ENCODE measurements at places on chromosomes 5 and 9.

DNA sequence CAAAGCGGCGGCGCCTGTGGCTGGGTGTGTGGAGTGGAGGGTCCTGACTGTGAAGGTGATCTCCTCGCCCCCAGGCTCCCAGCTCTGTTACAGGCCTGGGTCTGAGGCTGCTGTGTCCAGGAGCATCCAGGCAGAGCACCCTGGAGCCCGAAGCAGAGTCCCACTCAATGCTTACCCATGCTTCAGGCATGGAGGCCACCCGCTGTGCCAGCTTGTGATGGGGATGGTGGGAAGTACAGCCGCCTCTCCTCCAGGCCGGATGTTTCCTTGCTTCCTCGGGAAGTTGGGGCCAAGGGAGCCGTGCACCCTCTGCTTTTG is 255.9 kb upstream of the IRX1 start:
- DNase-seq: no peak

- DNase-seq: no peak
These were observed 107.5 kb upstream of the TLR4 start for GRCh38 chr9:117596678-117597077.

- DNase-seq: no peak
These were observed 143.4 kb upstream of the KLF9 start for GRCh38 chr9:70557661-70558369.

- no peak for DNase-seq
These were observed 233.1 kb downstream of the IRX1 start for GRCh38 chr5:3828761-3829160.

GRCh38 chr5:160312134-160312959 is at the start of gene CCNJL:
Gene CCNJL, minus strand, starts transcription at chr5:160312564. Its CDS starts 641 bp downstream, at chr5:160311923.
- DNase-seq: no peak

DNA sequence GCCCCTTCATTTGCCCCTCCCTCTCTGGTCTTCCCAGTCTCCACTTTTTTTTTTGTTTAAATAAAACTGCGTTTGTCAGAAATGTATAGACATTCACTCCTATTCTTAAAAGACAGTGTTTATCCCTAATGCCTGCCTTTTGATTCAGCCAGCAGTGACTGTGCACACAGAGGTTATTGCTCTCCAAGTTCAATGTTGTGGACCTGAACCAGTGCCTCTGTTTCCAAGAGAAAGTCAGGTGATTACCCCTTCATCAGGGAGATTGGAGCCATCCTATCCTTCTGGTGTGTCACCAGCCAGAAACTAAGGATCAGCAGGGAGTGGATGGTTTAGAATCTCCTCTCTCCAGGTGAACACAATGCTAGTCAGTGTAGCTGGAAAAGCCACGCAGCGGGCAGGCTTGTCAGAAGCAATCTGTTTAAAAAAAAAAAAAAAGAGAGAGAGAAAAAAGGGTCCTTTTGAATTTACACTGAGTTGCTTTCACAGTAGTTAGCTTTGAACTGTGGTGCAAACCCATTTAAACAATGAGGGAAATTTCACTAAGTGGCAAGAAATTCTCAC is 167.5 kb upstream of the DMRT1 start:
- DNase-seq: no peak

DNA sequence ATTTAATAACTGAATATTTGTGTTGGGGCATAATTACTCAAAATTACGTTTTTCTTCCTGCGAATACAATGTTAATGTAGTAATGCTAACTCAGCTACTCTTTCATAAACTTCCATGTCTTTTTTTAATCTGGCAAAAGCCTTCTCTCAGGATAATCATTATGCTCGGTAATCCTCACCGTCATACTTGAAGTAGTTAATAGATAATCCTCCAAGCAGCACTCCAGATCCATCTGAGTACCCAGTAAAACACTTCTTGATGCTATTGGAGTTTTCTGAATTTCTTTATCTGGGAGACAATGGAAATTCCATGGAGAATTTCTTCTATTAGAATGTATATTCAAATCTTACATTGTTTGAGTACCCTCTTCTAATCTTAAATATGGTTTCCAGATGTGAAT is 34.3 kb downstream of the PARP8 start:
- DNase-seq: no peak

GRCh38 chr5:151156507-151157420 is 815 bp downstream of the ANXA6 start:
- no peak for DNase-seq

GRCh38 chr9:20357037-20357432 is 265.3 kb downstream of the MLLT3 start:
- no peak for DNase-seq

DNA sequence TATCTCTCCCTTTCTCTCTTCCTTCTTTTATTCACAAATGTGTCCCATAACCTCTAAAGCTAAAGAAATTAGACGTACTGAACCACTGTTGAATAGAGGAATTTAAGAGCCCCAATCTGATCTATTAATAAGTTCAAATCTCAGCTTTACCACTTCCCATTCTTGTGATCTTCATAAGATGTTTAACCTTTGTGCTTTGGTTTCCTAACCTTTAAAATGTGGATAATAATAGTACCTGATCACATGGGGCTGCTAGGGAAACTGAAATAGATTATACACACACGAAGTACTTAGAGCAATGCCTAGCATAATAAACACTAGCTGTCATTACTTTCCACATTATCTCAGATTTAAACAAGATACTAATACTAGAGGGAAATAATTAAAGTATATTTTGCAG is 324.3 kb upstream of the SEMA6A start:
- DNase-seq: no peak

DNA sequence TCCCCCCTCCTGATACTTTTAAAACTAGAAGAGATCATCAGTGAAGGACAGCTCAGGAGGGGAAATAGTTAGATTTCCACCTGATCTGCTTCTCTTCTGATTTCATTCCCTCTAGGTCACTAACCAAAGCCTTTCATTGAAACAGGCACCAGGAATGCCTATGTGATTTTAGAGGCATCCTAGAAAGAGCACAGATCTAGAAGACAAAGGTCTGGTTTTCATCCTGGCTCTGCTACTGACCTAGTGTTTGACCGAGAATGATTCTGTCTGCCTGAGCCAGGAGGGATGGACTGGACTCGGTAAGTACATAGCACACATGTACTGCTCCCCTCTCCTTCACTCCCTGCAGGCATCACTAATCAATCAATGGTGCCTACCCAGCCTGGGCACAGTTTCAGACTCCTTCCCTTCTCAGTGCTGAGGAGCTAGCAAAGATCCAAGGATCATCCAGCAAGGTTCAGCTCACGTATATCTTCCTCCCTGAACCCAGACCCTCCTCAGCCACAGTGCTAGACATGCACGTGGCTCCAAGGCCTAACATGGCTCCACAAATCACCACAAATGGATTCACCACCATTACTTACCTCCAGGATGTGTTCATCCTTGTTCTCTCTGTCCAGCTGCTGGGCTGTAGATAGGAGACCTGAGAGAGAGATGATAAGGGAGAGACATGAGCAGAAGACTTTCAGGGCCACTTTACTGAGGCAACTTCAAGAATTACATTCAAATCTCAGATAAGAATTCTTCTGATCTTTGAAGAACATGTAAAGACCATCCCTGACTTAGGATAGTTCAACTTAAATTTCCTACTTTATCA is 35.2 kb downstream of the FAT2 start:
- no peak for DNase-seq

DNA sequence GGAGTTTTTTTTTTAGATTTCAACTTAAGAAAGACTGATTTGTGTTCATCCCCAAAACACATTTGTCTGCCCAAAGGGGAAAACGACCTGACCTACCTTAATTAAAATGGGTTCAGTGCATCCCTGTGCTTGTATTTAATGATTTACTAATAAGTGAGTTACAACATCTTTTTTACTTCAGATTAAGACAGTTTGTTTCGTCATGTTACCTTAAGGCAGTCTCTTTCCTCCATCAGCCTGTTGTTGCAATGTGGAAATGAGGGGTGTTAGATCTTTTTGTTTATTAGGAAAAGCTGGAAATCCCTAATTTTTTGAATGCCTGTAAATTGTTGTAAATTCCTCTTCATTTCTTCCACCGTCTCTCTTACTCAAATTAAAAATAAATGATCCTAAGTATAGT is 177.5 kb downstream of the GDNF start:
- DNase-seq: no peak

DNA sequence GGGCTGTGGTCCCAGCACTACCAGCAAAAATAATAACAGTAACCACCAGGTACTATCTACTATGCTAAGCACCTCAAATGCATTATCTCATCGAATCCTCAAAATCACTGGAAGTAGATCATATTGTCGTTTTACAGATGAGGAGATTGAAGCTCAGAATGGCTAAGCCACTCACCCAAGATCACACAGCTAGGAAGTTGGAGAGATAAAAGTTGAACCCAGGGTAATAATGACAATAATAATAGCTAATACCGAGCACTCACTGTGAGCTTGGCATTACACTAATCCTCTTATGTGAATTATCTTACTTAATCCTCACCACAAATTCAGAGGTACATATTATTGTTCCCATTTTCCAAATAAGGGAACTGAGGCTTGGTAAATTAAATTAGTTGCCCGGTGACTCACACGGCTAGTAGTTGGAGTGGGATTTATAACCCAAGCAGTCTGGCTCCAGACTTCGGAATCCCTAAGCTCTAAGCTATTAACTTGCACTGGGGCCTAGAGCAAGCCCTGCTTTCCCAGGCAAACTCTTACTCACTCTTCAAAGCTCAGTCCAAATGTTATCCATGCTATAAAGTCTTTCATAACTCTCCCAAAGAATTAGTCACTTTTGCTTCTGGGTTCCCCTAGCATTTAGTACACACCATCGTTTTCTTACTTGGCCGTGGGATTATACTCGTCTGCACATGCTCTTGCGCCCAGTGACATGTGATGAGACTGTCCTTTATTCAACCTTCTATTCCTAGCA is 3.8 kb downstream of the ARSI start:
- DNase-seq: no peak

DNA sequence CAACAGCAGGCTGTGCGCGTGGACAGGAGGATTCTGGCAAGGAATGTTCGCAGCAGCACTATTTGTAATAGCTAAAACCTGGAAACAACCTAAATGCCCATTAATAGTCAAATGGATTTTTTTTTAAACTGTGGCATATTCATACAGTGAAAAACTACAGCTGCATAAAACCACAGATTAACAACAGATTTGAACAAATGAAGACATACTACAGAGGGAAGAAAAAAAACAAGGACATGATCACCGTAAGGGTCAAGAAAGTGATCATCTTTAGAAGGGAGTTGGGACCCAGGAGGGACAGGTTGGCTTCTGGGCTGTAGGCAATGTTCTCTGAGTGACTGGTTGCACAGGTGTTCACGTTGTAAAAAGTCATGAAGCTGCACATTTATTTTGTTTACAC is 1.2 kb upstream of the TMOD1 start:
- DNase-seq: no peak

- no peak for DNase-seq
These were observed 25.9 kb upstream of the PIK3R1 start for GRCh38 chr5:68189613-68190012.

DNA sequence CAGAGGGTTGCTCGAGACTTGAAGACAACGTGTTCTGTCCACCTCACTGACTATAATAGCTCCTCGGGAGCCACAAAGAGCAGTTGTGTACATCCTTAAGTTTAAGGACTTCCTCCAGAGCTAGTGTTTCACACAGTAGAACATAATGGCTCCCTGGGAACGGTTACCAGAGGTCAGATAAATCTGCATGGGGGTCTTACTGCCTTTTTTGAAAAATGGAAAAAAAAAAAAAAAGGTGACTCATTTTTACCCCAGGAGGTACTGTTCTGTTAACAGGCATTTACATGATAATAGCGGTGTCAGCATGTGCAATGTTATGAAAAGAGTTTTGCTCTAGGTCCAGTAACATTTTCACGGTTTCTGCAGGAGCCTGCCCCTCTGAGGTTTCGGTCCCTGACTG is 498.9 kb upstream of the WWC1 start:
- no peak for DNase-seq

DNA sequence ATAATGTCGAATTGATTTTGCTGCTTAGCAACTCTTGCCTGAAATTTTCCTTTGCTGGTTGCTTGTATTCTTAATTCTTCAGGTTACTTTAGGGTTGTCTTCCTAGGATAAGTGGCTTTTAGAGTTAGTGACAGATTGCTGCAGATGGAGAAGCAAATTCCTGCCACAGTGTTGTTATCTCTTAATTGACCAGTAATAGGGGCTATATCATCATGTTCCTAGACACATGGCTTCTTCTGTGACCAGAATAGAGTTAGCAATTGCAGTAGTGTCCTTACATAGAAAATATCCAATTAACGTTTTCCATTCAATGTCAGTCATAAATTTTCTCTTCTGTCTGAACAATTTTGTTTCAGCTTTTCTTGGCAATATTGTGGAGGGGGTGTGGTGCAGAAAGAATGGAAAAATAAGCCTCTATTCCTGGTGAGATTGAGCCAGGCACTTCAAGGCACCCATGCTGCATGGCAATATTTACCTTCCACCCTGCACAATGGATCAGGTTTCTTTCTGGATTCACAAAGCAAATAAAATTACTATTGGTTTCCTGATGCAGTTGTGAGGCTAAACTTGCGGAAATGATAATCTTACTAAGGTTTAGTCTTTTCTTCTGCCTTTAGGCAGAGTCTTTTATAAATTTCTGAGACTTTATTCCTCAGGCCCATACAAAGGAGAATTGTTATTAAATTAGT is 1481.5 kb downstream of the EFNA5 start:
- DNase-seq: no peak

GRCh38 chr5:134070725-134071613 is 43.5 kb upstream of the TCF7 start:
- DNase-seq: peak; percentile 13

DNA sequence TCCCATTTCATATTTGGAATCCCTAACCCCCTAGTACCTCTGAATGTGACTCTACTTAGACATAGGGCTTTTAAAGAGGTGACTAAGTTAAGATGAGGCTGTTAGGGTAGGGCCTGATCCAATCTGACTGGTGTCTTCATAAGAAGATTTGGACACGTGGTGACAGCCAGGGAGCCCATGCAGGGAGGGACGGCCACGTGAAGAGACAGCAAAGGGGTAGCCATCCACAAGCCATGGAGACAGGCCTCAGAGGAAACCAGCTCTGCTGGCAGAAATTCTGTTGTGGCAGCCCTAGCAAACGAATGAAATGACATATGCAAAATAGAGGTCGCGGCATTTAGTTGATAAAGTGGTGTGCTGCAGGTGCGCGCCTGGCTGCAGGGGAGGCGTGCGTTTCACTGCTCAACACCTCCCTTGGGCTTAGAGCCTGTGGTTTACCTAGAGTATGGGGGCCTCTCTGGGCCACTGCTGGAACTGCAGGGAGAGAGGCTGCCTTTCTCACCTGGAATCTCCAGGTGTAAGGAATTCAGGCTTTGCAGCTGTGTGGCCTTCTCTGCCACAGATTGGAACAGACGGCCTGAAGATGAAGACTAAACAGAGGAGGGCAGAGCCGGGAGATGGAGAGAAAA is 7.1 kb upstream of the AFAP1L1 start:
- DNase-seq: peak; percentile 19

GRCh38 chr9:116628716-116629115 is 58.4 kb upstream of the TRIM32 start:
- no peak for DNase-seq

DNA sequence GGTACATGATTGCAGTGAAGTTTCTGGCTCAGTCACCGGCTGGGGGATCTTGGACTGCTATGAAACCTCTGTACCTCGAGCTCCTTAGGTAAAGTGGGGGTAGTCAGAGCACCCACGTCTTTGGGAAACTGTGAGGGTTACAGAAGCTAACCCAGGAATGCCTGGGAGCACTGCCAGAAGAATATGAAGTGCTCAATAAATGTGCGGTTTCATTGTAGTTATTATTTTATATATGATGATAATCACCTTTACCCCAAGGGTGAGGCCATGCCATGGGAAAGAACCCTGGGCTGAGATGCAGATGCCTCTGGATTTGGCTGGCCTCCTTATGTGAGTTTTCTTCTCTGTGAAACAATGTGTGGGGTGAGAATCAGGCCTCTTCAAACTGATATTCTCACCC is 3.7 kb downstream of the NPR3 start:
- no peak for DNase-seq

All from activated T-helper 9 cell treated with anti-CD3 and anti-CD28 coated beads, Interleukin-2, amount 50 U/mL, for 16 hours (primary cell).